Activated CD4-positive, alpha-beta memory T cell treated with anti-CD3 and anti-CD28 coated beads for 36 hours (primary cell): ENCODE measurements at places on chromosomes 2 and 18. TPM values are rescaled to one million over a fixed set of nuclear protein-coding genes. Genes with fewer than 3 reads are reported as not detected.
A peak's percentile ranks its signal among the peaks of the same experiment; 100 is the strongest.

The EFEMP1 gene
- total RNA-seq = not detected

The HOXD9 gene
- total RNA-seq = not detected

GRCh38 chr2:46555011-46555410 lies 75.6 kb downstream of the TMEM247 start:
- peak; percentile 33 for DNase-seq

GRCh38 chr2:203707530-203707929 lies 1.1 kb downstream of the CD28 start:
- DNase-seq = no peak

DNA sequence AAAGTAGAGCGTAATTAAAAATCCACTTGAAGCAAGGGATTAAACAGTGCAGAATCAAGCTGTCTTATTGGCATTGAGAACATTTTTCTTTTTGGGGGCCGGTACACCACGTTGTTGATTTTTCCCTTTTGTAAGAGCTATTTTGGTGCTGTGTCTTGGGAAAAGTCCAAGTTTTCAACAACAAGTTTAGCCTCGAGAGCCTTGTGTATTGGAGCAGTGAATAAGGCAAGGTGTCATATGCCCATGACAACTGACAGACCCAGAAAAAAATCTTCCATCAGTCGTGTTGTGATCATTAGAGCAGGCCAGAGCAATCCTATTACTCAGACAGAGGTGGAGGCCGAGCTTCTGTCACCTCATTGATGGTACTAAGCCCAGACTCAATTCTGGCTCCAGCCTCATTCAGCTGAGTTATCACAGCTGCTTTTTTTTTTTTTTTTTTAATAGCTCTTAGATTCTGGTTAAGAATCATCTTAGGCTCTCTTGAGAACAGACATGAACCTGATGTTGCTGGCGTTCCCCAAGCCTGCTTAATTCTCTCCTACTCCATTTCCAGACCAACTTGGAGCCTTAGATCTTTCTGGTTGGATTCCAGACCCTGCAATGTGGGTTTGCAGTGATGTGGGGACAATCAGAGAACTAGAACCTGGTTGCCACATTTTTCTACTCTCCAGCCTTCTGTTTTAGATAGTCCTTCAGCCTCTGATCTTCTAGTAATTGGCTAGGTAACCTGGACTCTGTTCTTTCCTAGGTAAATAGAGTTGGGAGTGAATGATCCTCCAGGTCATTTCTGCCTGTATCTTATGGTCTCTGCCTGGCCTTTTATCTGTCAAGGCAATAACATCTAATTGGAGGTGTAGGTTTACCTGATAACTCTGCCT lies 43.1 kb downstream of the MOGAT1 start:
- DNase-seq = no peak

DNA sequence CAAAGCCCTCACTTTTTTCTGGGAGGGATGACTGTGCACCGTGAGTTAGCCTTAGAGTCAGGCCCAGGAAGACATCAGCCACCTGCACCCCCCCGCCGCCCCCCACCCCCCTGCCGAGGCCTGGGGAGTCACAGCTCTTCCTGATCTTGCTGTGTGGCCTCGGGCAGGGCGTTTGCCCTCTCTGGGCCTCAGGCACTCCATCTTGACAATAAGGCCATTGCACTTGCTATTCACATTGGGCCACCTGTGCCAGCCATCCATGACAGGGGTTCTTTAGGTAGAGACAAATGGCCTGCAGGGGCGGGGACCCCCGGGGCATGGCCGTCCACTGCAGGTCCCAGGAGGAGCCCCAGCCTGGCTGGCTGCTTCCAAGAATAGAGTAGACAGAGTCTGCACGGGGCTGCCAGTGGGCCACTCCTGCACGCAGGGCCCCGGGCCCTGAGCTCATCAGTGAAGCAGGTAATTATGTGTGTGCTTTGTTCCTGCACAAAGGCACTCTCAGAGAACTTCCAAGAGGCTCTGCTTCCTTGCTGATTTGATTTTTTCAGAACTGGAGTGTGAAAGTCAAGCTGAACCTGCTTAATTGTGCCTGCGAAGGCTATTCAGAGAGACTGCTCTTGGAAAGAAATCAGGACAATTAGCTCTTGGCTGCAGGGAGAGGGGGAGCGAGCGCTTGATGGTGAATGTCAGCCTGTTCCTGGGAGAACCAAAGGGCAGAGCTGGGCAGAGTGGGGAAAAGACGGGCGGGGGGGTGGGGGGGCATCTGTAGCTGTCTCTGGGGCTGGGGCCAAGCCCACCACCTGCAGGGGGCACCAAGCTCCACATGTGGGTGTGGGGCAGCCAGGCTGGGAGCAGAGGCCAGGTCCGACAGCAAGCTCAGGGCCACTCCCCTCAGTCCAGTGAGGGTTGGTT lies 40.3 kb downstream of the RRM2 start:
- DNase-seq = no peak

DNA sequence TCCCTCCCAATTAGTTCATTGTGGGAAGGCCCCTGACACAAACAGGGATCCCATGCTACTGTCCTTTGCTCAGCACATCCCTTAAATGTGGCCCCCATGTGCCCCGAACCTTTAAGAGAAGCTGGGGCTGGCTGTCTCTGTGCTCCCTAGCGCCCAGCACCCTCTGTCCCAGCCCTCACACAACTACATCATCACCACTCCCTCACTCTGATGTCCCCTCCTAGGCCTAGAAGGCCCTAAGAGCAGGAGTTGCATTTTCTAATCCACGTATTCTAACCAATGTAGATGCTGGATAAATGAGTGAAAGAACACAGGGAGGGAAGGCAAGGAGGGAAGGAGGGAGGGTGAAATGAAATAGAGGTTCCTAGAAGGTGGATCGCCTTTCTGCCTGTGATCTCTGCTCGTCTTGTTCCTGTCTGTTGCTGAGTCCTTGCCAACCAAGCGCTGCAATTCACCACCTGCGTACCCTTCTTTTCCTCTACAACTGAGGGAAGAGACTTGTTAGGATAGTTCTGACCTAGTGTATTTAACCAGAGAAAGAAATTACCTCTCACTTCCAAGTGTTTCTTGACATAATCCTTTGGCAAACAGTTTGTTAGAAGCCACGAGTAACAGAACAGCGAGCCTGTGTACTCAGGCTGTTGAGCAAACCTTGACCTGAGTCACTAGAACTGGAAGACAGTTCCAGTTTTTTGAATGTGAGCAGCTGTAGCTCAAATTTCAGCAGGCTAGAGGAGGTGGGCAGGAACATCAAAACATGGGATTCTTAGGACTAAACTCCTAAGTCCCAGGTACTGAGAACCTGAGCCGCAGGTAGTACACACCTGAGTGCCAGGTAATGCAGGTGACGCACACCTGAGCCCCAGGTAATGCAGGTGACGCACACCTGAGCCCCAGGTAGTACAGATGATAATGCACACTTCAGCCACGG lies 181.5 kb upstream of the ID2 start:
- DNase-seq = no peak

DNA sequence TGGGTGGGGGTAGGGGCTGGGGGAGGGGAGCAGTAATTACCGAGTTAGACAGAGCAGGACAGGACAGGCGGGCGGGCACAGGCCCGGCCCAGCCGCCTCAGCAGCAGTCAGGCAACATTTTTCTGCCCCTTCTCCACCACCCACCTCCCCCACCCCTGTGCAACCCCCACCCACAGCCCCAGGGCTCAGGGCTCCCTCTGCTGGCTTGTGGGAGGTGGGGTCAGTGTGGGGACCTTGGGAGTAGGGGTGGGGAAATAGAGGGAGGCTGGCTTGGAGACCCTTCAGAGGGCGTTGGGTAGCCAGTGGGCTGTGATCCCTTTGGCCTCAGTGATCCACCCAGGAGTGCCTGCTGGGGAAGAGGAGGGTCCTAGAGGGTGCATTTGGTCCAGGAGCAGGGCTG lies 6.4 kb downstream of the WNT6 start:
- DNase-seq = no peak

- no peak for DNase-seq
These were observed 60.4 kb downstream of the ZBTB7C start for GRCh38 chr18:48348739-48349138.
